Activated T-cell treated with anti-CD3 and anti-CD28 coated beads for 1 hour (primary cell): ENCODE measurements at places on chromosomes 4 and X.

DNA sequence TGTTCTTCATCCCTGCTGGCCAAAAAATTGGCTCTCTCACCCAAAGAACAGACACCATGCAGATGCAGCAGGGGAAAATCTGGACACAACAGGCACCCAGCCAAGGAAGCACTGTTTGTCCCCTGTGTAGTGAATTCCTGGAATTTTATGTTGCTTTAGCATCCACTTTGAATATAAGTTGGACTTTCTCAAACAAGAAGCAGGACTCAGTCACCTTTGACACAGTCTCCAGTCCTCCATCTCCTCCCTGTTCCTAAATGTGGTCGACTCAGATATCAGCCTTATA is 11.8 kb downstream of the ZNF182 start:
- DNase-seq: no peak

GRCh38 chr4:110671679-110672078 is 48.8 kb upstream of the PITX2 start:
- DNase-seq: no peak

DNA sequence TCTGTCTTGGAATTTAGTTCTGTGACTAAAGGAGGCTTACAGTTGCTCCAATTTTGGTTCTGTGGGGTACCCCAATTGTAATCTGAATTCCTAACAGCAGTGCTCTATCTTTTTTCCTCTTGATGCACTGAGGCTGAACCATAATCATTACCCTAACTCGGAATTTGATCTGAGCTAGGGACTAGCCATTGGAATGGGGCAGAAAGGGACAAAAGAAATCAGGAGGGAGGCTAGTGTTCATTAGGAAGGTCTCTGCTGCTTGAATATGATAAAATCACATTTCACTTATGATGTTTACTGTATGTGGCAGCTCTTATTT is 2.7 kb downstream of the KLF3 start:
- DNase-seq: no peak

DNA sequence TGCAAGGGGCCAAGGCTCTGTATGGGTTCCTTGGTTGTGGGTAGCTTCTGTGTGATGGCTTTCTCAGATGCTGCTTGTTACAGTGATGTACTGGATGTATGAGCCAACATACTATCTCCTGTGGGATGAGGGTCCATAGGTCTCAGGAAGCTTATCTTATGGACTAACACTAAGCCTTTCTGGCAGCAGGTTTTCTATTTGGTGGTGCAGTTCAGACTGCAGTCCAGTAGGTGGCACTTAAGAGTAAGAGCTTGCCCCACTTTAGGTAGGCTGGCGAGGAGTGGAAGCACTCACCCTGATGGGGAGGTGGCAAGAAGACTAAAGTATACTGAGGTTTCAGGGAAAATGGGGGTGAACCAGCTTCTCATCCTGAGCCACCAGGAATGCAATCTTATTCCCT is 306.7 kb upstream of the MAOA start:
- DNase-seq: no peak

DNA sequence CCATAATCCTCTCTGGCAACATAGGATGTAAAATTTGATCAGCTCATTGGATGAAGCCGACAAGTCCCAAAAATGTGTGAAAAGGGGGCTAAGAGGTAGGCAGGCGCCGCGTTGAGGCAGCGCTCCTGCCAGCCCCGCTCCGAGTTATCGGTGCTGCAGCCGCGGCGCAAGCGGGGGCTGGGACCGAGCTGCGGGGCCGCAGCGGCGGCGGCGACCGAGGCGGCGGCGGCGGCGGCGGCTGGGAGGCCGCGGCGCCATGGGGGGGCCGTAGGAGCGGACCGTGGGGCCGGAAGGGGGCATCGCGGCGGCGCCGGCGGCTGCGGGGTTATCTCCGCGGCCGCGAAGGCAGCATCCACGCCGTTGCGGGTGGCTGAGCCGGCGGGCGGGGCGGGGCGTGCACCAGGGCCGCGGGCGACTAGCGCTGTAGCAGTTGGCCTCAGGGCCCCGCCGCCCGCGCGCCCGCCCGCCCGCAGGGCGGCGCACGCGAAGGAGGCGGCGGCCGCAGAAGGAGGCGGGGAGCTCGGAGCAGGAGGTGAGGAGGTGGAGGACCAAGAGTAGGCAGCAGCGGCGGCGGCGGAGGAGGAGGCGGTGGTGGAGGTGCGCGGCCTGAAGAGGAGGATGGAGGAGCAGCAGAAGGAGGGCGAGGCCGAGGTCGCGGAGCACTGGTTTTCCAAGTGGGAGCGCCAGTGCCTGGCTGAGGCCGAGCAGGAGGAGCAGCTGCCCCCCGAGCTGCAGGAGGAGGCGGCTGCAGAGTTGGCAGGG is 126.0 kb upstream of the CXorf66 start:
- peak; percentile 0 for DNase-seq

- DNase-seq: no peak
Measured at GRCh38 chrX:28920153-28920943, 333.1 kb downstream of the IL1RAPL1 start.

- DNase-seq: no peak
Measured at GRCh38 chr4:81494031-81494431, 22.3 kb upstream of the RASGEF1B start.

DNA sequence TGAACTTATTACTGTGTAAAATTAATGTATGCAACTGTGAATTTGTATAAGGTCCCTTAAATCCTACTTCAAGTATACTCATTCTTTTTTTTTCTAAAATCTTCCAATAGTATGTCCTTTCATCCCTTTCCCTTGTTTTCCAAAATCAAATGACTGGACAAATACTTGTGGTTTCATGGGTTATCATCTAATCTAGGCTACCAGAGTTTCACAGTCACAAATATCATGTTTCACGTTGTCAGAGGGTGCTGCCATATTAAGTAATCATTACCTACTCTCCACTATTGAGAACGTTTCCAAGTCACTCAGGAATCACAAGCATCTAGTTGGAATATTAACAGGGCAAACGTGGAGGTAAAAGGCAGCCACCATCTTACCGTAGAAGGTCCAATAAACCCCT is 1235.0 kb upstream of the TENM3 start:
- no peak for DNase-seq

GRCh38 chrX:63250253-63250868 is 100.8 kb downstream of the SPIN4 start:
- DNase-seq: no peak

DNA sequence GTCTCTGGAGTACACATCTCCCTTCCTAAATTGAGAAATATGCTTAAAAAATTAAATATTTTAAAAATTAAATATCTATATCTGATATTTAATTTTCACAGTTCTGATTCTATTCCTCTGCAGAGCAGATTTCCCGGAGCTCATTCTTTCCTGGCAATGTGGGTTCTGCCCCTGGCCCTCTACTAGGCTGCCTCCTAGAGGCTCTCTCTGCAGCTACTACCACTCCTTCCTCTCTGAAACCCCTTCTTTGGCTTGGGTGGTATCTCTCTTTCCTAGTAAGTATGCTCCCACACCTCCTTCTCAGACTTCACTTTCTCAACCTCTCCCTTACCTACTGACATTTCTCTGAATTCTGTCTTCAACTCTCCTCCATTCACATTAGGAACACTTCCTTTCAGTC is 45.3 kb downstream of the RPGR start:
- no peak for DNase-seq

GRCh38 chrX:15438332-15438731 is 54.1 kb upstream of the VEGFD start:
- no peak for DNase-seq

GRCh38 chr4:106316773-106317409 is 541 bp downstream of the AIMP1 start:
- no peak for DNase-seq

DNA sequence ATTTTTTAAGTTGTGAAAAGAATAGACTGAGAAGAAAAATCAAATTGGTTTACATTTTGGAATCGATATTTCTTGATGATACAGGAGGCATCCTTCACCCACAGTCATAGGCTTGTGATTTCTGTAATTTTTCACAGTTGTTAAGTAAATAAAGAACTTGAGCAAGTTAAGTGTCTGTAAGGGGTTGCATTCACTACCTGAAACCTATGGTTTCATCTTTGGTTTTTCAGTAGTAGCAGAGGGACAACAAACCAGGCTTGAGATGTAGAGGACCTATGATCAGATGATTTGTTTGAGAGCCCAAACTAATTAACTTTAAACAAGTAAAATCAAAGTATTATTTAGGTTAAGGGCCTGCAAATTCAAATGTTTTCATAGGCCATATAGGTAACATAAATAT is 175.6 kb downstream of the KLHL4 start:
- DNase-seq: no peak

DNA sequence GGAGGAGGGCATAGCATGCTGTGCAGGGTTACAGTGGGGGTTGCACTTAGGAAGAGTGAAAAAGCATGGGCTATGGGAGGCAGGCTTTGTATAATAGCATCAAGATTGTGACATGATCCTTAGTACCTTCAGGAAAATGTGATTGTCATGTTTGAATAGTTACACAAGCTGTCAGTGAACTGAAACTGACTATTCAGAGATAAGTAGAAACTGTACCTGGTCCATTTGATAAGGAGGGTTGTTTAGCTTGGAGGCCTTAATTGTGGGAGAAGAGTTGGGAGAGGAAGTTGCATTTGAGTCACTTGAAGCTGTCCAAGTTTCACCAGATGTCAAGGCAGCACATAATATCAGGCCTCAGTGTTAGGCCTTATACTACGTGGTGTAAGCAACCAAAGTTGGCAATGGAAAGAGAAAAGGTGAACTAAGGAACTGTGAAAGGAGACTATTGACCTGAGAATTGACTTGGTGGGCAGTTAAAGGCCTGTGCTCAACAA is 85.0 kb downstream of the TEX13C start:
- DNase-seq: no peak

DNA sequence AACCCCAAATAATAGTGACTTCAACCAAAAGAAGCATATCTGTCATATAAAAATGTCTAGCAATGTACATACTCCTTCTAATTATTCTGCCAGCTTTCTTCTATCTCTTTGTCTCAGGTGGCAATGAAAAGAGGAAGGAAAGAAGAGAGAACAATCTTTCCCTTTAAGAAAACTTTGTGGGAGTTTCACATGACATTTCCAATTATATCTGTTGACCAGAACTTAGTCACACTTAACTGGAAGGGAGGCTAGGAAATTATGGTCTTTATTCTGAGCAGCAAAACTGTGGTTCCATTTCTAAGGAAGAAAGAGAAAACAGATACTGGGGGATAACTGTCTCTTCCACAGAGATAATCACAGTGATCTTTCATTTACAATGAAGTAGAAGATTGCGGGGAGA is 12.9 kb upstream of the MAOA start:
- no peak for DNase-seq

GRCh38 chr4:99886146-99886545 is 8.1 kb downstream of the LAMTOR3 start:
- DNase-seq: no peak

GRCh38 chr4:25560605-25561004 is 95.0 kb upstream of the SLC34A2 start:
- no peak for DNase-seq

- DNase-seq: no peak
Measured at GRCh38 chr4:1087371-1087770, 26.0 kb downstream of the RNF212 start.

- DNase-seq: no peak
Measured at GRCh38 chr4:26062215-26062614, 148.2 kb downstream of the SMIM20 start.

GRCh38 chr4:65467068-65467680 is 203.1 kb downstream of the EPHA5 start:
- no peak for DNase-seq

DNA sequence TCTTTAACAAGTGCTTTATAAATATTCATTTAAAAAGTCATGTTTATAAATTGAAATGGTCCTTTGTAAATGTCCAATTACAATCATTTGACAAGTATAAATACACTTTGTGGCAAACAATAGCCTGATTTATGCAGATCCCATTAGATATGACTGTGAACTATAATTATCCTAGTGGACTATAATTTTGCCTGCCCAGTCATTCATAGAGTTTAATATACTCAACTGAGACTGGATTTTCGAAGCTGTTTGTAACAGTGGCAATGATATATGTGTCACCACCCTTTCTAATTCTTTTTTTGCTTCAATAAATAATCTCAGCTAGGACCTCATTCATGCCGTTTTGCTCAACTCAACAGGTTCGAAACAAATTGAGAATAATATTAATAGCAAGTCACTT is 732.0 kb downstream of the PCDH18 start:
- no peak for DNase-seq

DNA sequence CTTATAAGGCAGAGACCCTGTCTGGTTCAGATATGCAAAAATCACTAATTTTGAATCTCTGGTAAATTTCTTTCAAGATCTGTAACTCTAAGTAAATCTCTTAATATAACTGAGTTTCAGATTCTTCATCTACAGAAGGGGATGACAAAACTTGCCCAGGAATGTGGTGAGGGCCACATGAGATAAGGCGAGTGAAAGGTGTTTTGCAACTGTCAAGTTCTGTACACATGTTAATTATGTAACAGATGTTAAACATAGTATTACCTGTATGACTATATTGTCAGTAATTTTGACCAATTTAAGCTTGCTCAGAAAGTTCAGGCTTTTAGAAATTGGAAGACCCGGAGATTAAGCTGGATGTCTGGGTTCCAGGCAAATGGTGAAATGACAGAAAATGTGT is 549 bp upstream of the GLRB start:
- DNase-seq: no peak

GRCh38 chr4:22030307-22030706 is 81.7 kb upstream of the KCNIP4 start:
- DNase-seq: no peak

GRCh38 chr4:107077192-107077591 is 41.1 kb upstream of the DKK2 start:
- DNase-seq: no peak

DNA sequence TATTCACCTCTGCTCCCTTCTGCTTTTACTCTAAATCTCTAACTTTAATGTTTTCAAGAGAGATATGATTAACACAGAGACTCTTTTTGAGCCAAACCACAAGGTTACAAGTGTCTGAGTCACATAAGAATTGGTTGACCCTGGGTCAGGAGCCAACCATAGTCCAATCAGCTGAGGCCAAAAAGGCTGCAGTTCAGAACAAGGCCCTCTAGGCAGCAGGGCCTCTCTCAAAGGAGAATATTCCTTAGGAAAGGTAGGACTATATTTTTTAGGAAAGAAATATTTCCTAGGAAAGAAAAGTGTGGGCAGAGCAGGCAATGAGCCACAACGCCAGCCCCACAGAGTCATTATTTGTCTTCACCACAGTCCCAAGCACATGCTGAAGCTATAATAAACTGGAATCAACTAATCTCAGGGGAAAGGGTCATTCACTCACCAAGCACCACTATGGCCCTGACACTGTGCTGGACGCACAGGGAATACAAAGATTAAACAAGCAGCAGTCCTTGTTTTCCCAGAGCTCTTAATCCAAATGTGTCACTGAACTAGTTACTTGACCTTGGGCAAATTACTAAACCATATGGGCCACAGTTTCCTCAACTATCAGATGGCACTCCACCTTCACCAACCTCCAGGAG is 2.2 kb downstream of the ATP8A1 start:
- no peak for DNase-seq

DNA sequence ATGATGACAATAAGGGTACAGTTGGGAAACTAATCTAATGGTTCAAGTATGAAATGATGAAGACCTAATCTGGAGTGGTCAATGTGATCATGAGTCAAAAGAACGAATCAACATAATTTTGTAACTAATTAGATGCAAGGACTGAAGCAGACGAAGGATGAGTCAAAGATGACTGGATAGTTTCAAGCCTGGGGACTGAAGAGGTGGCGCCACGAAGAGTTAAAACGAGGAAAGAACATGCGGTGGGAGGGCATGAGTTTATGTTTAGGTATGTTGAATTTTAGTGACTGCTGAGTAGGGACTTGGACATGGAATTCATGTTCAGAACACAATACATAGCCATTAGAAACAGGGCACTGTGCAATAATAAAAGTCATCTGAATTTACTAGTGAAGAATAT is 221.5 kb upstream of the FAM241A start:
- DNase-seq: no peak
